ENCODE measurements at places on chromosomes 2 and 18. TPM values are rescaled to one million over a fixed set of nuclear protein-coding genes. Genes with fewer than 3 reads are reported as not detected.

GRCh38 chr2:100015849-100016248 is 126.5 kb downstream of the AFF3 start:
- no peak for DNase-seq

GRCh38 chr18:14025306-14025940 is 106.8 kb downstream of the ZNF519 start:
- no peak for DNase-seq

GRCh38 chr2:30425326-30425725 is 21.7 kb upstream of the LCLAT1 start:
- no peak for DNase-seq

- DNase-seq, result no peak
These were observed 17.2 kb downstream of the CNDP2 start for GRCh38 chr18:74513149-74513882.

- no peak for DNase-seq
These were observed 621 bp upstream of the KCNS3 start for GRCh38 chr2:17877811-17878280.

GRCh38 chr2:64524604-64525316 is 632 bp downstream of the AFTPH start:
- no peak for DNase-seq

The RAMP1 gene
- total RNA-seq, result 22.1 TPM

The IL1A gene
- not detected for total RNA-seq

The TRAPPC12 gene
- 96.3 TPM for total RNA-seq

The GATA6 gene
- 177 TPM for total RNA-seq

The GPD2 gene
- 61.7 TPM for total RNA-seq

All from ovary (tissue), 10 donors.